ENCODE measurements at places on chromosomes 5 and 9.

DNA sequence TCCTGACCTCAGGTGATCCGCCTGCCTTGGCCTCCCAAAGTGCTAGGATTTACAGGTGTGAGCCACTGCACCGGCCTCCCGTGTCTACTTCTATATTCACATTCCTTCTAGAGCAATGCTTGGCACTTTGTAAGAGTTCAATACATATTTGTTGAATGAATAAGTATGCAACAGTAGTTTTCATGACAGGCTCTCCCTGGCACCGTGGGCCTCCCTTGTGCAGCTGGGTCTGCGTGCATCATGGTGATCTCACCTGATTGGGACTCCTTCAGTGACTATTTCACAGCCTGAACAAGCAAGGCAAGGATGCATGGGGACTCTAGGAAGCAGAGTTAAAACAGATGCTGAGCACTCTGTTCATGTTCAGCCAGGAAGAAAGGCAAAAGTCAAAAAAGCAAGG, 6.8 kb upstream of the ZBTB34 start:
- DNase-seq = no peak

- no peak for DNase-seq
Observed at GRCh38 chr9:7901621-7902020, 102.0 kb upstream of the DMAC1 start.

DNA sequence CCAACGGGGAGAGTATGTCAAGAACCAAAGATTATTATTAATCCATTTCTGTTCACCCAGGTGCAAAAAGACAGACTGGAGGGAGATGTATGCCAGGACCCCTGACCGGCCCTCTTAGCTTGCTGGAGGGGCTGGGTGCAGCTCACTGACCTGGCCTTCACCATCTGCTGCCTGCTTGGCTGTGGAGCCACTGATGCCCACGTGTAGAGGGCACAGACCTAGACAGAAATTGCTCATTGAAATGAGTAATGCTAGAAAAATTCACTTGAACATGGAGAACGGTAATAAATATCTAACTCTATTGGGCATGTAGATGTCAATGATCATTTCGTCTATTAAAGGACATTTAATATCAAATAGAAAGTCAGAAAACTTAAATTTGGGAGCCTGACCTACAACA, 58.8 kb upstream of the ERCC6L2 start:
- DNase-seq = no peak

DNA sequence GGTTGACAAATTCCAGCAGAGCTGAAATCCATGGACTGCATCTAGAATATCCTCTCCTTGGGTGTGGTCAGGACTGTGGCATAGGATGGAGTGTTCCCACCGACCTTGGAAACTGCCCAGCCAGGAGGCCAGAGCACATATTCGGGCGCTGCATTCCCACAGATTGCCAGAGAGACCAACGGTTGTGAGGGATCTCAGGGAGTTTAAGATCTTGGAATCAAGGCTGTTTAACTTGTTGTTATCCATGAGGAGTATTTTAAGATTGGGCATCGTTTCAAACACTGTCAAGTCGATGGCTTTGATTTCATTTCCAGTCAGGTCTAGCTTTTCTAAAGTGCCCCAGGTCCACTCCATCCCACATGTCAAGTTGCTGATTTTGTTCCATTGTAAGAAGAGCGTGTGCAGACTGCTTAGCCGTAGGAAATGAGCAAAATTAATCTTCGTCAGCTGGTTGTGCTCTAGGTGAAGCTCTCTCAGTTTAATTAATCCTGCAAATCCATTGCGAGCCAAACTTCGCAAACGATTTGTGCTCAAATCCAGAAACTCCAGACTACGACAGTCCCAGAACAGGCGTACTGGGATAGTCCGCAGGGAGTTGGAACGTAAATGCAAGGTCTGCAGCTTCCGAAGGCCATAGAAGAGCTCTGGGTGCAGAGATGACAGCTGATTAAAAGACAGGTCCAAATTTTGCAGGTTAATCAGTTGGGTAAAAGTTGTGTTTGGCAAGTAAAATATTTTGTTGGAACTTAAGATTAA, 1.5 kb downstream of the LRRTM2 start:
- DNase-seq = no peak

GRCh38 chr9:29548436-29548835, 1975.2 kb upstream of the C9orf72 start:
- no peak for DNase-seq

DNA sequence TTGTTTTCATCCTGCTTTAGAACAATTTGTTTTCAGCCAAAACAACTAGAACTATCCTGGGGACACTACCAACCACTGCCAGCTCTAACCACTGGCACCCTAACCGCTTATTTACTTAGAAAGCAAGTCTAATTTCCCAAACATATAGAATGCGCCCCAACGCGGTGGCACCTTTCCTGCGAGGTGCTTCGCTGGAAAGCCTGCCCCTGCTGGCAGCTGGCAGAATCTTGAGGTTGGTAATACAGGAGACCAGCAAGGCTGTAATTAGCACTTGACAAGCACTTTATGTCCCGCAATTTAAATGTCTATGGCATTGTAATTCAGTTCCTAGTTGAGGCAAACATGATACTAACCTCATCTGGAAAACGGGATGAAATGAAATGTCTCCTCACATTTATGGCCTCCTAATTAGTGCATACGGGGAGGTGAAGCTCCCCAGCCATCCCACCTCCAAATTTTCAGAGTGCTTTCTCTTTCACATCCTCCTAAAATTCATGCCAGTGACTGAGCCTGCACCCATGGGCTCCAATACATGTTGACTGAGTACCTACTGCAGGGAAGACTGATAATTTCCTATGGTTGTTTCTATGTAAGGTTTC, 30.4 kb downstream of the GABBR2 start:
- no peak for DNase-seq

- DNase-seq = no peak
Observed at GRCh38 chr5:100519075-100519474, 16.1 kb upstream of the FAM174A start.

DNA sequence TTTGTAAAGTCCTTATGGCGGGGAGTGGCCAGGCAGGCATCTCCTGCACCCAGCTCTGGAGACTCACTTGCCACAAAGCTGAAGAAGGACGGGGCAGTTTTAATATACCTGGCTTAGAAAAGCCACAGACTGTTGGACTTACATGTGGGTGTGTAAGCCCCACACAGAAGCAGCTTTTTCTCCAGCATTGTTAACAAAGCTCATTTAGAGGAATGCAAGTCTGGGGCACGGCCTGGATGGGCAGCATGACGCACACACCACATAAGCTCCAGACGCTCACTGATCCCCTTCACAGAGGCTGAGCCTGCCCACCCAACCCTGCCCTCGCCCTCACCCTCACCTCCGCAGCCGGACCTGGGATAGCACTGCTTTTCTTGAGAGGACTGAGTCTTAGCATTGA, 58.0 kb upstream of the PDE8B start:
- DNase-seq = no peak

GRCh38 chr9:109092051-109092580, 27.6 kb downstream of the TMEM245 start:
- DNase-seq = no peak

- no peak for DNase-seq
Observed at GRCh38 chr5:169527863-169528262, 55.7 kb upstream of the SPDL1 start.

DNA sequence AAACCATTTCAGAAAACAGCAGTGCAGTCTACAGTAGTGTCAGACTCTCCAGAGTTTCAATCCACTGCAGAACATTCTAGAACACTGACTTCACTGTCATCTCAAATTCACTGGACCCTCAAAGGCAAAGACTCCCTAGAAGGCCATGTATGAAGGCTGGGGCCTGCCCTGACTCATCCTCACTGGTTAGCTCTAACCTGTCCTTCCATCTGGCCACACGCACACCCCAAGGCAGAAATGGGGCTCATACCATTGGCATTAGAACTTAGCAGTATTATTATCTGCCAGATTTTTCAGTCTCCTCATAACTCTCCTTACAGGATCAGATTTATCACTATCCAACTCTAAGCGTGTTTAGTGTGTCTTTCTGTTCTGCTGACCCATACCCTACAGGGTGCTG, 20.4 kb downstream of the S1PR3 start:
- no peak for DNase-seq

DNA sequence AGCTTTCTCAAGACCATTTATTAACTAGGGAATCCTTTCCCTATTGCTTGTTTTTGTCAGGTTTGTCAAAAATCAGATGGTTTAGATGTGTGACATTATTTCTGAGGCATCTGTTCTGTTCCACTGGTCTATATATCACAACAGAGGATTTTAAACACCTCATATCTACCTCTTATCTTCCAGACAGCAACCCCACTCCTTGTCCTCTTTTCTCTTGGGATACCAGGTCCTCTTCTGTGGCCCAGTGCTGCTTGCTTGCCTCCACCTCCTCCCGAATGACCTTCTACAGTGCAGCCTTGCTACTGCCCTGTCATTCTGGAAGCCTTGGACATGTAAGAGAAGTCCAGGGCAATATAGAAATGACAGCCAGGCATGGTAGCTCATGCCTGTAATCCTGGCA, 30.6 kb upstream of the KLF4 start:
- no peak for DNase-seq

GRCh38 chr9:114397219-114397847, 9.6 kb upstream of the AKNA start:
- no peak for DNase-seq

DNA sequence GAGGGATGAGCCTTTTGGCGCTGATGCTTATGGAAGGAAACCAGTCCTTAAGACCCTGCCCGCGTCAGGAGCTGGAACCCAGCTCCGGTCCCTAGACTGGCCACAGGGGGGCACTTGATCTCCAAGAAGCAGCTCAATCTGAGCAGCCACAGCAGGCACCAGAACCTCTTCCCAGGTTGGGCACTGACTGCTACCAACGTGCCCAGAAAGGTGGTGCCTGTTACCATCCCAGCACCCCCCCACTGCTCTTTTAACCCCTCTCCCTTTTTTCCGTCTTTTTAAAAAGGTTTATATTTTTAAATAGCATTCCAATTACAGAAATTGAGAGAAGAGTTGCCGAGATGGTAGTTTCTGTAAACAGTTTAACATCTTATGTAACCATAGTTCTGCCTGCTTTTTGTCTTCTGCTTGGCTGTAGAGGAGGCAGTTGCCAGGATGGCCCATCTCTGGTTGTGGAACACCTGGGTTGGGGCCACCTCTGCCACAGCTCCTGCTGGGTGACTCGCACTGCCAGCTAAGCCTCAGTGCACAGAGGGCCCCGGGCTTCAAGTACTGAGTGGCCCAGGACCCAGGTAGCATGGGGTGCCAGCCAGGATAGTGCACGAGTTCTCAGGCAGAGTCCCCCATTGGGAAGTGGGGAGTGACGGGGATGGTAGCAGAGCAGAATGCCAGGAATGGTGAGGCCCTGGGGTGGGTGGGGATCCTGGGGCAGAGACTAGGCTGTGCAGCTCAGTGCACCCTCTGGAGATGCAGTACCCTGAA, 62.8 kb downstream of the PFDN1 start:
- DNase-seq = peak; percentile 78

GRCh38 chr9:2356041-2356790, 265.4 kb upstream of the VLDLR start:
- no peak for DNase-seq

DNA sequence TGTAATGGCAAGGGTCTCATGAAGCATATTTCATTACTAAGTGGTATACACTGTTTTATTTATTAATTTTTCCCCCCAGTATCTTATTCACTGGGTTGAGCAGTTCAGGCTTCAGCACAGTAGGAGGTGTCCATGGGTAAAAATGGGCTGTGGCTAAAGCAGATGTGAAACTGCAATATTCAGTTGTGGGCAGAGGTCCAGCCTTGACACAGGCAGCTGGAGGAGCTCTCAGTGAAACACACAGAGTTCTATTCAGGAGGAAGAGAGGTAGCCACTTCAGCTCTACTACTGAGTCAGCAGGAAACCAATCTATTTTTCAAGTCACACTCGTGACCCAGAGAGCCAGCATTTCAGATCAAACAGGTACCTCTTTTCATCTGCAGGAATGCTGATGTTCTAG, 418.3 kb downstream of the CDH10 start:
- no peak for DNase-seq

DNA sequence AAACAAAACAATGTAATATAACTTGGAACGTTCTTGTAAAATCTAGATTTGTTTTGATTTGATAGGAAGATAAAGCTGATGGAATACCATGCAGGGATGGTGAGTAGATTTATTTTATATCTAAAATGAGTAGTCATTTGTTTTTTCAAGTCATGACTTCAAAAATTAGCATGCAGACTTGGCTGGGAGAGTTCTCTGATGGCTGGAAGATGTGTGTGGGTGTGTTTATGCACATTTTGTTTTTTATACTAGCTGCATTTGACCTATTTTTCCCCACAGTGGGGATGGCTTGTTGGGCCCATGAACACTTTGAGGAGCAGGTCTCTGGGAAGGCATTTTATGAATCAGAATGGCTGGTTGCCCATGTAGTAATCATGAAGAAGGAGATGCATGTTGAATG, 109.2 kb downstream of the MTRR start:
- DNase-seq = no peak

DNA sequence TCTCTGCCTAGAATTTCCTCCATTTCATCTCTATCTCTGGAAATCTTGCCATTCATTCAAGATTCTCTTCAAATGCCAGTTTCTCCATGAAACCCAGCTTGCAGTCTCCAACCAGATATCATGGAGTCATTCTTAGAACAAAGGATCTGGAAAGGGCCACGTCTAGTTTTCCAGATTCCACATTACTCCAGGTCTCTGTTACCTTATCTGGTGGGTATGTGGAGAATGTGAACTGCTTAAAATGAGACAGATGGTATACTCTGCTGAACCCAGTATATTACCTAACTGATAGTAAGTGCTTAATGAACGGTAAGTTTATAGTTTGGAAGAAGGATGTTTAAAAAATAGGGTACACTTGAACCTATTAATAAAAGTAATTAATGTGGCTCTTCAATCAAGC, 52.3 kb upstream of the ZSWIM6 start:
- no peak for DNase-seq

DNA sequence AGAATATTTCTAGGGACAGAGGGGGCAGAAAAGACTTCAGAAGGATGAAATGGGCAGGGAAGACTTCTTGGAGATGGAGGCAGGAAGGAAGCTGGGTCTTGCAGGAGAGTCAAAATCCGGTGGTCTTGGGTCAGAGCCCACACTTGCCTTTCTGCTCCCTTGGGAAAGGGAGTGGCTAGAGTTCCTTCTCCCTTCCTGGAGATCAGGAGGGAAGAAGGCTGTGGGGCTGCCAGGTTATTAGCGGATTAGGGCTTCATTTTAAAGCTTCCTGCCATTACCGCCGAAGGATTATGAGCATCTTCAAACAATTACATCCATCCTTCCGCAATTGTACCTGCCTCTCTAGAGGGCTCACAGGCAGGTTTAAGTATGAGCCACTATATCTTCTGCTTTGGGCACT, 19.2 kb upstream of the SYNPO start:
- no peak for DNase-seq

DNA sequence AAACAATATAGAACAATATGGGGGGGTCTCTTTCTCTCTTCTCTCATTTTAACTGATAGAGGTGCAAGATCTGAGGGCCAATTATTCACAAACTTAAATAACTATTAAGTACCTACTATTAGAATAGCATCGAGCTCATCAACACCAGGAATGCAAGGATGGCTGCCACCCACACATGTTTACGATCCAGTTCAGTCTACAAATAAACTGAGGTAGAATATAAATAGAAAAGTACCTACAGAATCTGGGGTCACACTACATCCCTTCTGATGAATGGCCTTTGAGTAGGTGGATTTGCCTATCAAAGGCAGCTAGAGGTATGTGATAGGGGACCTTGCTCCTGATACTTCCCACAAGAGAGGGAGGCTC, 91.8 kb upstream of the ZNF366 start:
- no peak for DNase-seq

GRCh38 chr5:101404531-101404930, 501.4 kb upstream of the ST8SIA4 start:
- no peak for DNase-seq

Data from SHP77 (cell line).